Kidney glomerular epithelial cell (primary cell): ENCODE measurements at places on chromosomes 11 and 22.

GRCh38 chr22:20748731-20749428, 25.0 kb upstream of the SERPIND1 start:
- DNase-seq, result no peak

GRCh38 chr22:37016134-37016910, 2.9 kb downstream of the TST start:
- no peak for DNase-seq

DNA sequence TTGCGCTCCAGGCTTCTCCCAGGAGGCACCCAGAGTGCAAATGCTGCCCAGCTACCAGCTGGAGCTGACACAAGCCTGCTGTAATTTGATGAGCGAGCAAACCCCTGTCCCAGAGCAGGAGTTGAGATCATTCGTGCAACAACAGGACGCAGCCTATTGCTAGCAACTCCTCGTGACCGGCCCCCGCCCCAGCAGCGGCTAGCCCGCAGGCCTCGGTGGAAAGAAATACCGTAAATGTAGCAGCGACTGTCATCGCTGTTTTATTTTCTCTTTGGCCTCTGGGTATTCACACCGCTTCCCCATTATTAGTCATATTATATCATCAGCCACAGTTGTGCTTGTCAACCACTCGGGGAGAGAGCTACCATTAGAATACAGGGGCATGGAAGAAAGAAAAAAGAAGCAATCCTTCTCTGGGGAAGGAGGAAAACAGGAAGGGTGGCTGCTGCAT, 59.2 kb upstream of the ATXN10 start:
- DNase-seq, result peak; percentile 74

DNA sequence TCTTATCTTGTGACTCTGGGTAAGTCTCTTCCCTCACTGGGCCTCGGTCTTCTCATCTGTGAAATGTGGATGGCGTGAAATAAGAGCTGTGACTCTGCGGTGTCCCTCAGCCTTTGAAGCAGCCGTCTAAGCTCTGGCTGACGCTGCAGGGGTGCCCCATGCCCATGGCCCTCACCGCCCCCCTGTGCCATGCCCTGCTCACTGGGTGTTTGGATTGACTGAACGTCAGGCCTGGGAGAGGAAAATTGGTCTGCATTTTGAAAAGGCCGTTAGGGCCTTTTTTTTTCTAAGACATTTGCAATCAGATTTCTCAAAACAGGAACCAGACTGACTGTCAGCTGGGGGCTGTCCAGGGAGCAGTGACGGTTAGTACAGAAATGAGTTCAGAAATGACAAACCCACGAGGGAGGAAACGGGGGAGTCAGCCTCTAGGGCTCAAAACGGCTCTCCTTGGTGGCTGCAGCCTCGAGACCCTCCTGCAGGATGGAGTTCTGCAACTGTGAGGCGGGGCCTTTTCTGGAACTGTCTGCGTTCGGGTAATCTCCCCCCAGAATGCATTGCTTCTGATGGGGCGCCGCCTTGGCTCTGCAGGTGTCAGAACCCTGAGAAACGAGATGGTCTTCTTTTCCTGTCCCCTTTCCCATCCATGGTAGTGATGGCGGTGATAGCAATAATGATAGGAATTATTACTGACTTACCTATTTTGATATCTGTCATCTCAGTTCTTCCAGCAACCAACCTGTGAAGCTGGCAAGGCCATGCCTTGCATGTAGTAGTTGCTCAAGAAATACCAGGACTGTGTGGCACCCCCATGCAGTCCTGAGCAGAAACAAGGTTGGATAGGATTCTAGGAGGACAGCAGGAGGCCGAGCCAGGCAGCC, 2.0 kb downstream of the GRK2 start:
- DNase-seq, result no peak

DNA sequence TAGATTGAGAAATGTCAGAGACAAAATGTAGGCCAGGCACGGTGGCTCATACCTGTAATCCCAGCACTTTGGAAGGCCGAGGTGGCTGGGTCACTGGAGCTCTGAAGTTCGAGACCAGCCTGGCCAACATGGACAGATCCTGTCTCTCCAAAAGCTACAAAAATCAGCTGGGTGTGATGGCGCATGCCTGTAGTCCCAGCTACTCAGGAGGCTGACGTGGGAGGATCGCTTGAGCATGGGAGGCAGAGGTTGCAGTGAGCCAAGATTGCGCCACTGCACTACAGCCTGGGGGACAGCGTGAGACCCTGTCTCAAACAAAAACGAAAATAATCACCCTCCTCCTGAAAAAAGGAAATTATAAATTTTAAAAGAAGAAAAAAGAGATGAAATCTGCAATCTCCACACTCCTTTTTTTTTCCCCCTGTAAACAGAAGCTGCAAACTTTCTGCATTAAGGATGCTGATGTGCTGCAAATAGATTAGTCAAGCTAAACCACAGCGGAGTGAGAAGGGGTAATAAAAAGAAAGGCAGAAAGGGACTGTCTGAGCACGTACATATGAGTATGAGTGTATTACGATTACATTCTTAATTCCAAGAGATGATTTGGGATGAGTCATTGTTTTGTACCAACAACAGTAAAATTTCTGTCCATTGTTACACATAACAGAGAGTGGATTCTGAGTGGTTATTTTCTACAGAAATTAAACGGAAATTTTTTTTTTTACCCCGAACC, 87.3 kb downstream of the SIK3 start:
- peak; percentile 62 for DNase-seq

- no peak for DNase-seq
Measured at GRCh38 chr11:2750101-2750681, 50.4 kb upstream of the KCNQ1OT1 start.

DNA sequence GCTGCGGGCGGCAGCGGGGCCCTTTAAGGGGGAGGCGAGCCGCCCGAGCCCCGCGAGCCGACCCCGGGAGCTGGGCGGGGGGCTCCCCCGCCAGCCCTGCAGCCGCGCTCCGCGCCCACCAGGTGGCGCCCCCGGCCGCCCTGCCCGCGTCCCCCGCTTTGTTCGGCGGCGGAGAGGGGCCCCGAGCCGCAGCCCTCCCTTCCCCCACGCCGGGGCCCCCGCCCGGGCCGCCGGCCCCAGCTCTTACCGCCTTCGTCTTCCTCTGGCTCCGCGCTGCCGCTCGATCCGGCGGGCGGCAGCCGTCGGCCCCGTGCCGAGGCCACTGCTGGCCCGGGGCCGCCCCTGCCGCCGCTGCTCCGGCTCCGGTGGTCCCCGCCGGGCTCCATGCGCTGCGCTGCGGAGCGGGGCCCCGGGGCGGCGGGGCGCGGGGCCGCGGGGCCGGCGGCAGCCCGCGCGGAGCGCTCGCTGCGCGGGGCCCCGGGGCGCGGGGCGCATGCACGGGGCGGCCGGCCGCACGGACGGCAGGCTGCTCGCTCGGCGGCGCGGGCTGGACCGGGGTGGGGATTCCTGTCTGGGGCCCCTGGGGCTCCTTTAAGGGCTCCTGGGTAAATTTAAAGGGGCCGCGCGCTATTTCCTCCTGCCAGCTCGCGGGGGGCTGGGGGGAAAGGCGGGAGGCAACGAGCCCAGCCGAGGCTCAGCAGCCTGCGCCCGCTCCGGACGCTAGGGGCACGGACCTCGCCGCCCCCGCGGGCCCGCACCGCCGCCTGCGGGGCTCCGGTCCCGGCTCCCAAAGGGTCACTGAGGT, at the start of gene ZFTA:
TSS of gene ZFTA (minus strand) at position 539 of the 805 bp plus-strand sequence. CDS start at position 386, 153 bp downstream.
- DNase-seq, result peak; percentile 38

DNA sequence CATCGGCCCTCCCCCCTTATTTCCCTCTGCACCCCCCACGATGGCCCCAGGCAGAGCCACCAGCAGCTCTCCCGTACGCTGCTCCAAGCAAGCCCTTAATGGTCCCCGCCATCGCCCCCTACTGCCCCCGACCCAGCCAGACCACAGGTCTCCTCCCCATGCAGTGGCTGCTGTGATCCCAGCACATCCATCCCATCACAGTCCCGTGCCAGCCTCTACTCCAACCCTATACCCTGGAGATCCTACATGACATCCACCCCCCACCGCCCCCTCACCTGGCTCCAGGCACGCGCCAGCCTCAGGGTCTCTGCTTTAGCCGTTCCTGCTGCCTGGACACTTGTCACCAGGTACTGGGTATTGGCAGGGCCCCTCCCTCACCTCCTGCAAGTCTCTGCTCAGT, 85.8 kb upstream of the RTL6 start:
- no peak for DNase-seq

DNA sequence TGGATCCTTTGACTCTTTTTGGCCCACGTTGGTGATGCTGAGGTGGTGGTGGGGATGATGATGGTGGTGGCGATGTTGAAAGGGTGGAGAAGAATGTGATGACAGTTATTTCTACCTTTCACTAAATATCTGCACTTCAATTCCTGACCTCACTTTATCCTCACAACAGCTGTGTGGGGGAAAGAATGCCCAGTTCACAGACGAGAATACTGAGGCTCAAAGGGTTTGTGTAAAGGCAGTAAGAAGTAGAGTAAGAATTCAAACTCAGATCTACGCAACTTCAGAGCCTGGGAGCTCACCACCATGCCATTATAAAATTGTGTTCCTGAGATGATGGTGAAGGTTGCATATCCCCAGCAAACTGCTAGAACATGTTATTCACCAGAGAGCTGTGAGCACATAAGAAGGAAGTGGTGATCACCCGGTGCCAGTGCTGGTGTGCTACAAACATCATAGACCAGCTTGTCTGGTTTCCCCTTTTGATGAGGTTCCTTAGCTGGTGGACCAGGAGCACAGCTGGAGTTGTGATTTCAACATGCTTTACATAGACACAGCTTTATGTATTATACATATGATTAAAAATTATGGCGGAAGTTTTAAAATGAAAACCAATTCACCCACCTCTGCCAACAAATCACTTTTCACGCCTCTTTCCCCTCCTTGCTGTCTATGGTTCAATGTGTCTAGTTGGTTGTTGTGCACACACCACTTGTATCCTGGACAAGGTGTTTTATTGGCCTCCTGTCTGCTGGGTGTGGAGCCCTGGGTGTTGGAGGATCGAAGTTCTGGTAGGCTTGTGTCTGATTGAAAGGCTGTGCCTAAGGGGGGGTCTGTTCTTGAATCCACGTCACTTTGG, 6.2 kb downstream of the ST14 start:
- DNase-seq, result no peak

DNA sequence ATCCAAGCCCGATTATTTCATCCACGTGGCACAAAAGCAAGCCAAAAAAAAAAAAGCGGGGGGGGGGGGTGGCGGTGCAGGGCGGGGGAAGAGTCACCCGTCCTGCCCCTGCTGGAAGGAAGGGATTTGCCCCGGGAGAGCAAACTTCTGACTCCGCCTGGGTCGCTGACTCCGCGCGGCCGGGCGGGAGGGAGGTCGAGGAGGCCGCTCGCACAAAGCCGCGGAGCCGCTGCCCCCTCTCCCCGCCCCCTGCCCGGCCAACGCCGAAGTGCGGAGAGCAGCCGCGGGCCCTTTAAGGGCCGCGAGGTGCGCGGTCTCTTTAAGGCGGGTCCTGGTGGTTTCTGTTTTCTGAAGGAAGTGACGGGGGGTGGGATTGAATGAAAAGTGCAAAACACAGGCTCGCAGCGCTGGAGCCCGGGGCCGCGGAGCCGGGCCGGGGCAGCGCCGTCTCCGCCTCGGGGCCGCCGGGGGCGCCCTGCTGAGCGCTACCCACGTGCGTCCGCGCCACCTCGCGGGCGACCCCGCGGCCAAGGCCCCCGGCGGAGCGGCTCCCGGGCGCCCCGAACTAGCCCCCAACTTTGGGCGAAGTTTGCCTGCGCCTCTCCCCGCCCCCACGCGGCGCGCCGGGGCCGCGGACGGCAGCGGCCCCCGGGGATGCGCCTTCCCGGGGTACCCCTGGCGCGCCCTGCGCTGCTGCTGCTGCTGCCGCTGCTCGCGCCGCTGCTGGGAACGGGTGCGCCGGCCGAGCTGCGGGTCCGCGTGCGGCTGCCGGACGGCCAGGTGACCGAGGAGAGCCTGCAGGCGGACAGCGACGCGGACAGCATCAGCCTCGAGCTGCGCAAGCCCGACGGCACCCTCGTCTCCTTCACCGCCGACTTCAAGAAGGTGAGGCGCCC, at the start of gene OAF:
TSS of gene OAF (plus strand) at position 407 of the 896 bp plus-strand sequence. CDS start at position 655, 248 bp downstream.
- DNase-seq, result peak; percentile 38

- DNase-seq, result no peak
Measured at GRCh38 chr22:47813661-47814060, 1051.2 kb downstream of the TBC1D22A start.

DNA sequence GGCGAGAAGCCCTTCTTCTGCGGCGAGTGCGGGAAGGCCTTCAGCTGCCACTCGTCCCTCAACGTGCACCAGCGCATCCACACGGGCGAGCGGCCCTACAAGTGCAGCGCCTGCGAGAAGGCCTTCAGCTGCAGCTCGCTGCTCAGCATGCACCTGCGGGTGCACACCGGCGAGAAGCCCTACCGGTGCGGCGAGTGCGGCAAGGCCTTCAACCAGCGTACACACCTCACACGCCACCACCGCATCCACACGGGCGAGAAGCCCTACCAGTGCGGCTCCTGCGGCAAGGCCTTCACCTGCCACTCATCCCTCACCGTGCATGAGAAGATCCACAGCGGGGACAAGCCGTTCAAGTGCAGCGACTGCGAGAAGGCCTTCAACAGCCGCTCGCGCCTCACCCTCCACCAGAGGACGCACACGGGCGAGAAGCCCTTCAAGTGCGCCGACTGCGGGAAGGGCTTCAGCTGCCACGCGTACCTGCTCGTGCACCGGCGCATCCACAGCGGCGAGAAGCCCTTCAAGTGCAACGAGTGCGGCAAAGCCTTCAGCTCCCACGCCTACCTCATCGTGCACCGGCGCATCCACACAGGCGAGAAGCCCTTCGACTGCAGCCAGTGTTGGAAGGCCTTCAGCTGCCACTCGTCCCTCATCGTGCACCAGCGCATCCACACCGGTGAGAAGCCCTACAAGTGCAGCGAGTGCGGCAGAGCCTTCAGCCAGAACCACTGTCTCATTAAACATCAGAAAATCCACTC, 12.2 kb downstream of the ZNF74 start:
- no peak for DNase-seq

DNA sequence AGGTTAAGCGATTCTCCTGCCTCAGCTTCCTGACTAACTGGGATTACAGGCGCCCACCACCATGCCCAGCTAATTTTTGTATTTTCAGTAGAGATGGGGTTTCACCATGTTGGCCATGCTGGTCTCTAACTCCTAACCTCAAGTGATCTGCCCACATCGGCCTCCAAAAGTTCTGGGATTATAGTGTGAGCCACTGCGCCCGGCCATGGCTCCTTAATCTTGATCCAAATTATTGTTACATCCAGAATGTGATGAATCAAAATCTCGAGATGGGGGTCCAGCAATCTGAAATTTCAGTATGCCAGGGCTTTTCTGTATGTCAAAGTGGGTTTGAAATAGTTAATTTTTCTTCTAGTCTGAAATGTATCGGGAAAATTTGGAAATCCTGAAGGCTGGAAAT, 3.7 kb downstream of the RPL27A start:
- DNase-seq, result no peak

DNA sequence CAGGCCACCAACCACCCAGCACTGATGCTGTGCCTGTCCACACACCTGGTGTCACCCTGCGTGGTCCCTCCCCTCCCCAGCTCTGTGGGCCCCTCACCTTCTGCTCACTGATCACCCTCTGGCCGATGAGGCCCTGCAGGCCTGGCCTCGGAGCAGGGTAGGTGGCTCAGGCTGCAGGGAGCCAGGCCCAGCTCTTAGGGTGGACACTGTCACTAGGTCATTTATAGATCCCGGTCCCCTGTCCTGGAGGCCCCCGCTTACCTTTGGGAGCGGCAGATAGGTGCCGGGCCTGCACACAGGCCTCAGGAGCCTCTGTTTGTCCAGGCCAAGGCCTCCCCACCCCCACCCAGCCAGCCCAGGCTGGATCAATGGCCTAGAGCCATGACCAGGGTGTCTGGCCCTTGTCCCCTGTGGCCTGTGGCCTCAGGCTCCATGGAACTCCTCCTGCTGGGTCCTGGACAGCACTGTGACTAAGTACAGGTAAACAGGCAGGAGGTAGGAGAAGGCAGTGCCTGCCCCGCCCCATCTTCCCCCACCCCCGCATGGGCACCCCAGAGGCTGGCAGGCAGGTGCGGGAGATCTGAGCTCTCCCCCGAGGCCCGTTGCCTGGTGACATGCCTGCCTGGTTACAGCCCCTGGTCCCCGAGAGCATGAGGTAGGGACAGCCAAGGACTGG, at the start of gene TMPRSS6:
TSS of gene TMPRSS6 (minus strand) at position 472 of the 676 bp plus-strand sequence. CDS start 6,296 bp downstream, outside the sequence.
- DNase-seq, result no peak
